ENCODE measurements at places on chromosomes 13 and 19.

DNA sequence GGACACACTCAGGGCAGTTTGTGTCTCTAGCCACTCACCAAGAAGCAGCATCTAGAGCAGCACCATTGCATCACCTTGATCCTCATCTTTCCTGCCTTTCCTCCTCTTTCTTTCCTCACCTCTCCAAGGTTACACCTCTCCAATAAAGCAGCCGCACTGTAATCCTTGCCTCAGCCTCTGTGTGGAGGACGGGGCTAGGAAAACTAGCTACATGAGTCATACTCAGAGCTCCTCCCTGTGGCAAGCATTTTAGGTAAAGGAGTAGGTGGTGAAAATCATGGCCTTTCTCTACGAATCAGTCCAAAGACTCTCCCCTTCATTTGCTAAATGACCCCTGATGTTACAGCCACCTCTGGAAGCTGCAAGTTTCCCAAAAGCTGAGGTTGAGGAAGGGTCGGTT is 108.9 kb downstream of the DNAJC15 start:
- DNase-seq, result no peak

DNA sequence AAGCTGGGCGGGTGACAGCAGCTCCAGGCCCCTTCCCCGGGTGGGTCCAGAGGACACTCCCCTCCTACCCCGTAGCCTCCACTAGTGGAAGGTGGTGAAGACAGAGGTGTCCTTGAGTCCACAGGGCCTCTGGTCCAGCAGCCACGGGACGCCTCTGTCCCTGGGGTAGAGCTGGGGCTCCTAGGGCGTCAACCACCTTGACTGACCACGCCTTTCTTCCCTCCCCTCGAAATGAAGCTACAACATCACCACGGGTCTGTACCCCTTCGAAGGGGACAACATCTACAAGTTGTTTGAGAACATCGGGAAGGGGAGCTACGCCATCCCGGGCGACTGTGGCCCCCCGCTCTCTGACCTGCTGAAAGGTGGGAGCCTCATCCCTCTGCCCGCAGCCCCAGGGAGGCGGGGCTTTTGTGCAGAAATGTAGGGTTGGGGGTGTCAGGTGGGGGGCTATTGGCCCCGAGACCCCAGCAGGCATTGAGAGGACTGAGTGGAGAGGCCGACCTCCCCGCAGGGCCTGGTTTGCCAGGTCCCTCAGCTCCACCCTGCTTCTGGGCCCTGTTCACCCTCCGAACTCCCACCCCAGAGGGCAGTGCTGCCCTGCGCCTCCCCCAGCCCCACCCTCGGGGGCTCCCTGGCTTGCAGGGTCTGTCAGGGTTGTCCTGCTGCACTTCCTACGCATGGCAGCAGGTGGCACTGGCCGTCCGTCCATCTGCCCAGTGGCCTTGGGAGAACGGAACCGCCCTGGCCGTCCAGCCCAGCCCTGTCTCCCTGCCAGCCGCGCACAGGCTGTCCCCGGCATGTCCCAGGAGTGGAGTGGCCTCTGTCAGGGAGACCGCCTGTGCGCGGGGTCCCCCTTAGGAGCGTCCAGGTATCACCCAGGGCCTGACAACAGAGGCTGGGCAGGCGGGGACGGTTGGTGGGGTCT is 15.7 kb downstream of the STK11 start:
- peak; percentile 61 for DNase-seq

- no peak for DNase-seq
Measured at GRCh38 chr13:32737111-32737571, 150.9 kb downstream of the PDS5B start.

DNA sequence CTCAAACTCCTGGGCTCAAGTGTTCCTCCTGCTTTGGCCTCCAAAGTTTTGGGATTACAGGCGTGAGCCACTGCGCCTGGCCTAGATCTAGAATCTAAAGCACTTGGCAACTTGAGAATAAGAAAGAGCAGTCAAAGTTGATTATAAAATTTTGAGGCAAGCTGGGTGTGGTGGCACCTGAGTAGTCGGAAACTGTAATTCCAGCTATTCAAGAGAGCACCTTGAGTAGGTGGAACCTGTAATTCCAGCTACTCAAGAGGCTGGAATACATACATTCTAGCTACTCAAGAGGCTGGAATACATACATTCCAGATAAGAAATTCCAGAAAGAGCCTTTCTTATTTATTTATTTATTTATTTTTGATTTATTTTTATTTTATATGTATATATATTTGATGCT is 8.3 kb upstream of the NAA16 start:
- no peak for DNase-seq

DNA sequence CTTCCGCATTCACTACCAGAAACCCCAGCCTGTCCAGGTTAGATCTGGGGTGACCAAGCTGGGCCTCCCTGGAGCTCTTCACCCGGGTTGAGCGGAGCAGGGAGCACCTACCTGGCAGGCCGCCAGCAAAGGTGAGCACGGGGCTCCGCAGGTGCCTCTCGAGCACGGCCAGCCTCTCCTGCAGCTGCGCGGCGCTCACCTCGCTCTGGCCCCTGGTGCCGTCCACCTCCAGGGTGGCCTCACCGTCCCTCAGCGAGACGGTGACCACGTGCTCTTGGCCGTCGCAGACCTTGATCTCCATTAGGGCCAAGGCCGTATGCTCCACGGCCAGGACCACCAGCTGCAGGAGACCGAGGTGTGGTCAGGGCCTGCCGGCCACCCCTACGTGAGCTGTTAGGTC is 42.0 kb downstream of the GAS6 start:
- no peak for DNase-seq

GRCh38 chr19:7872306-7873204 is 1.6 kb downstream of the PRR36 start:
- no peak for DNase-seq

- DNase-seq, result peak; percentile 77
Measured at GRCh38 chr19:10390652-10391286, 10.4 kb upstream of the TYK2 start.

- no peak for DNase-seq
Measured at GRCh38 chr13:103078158-103078557, 11.9 kb upstream of the SLC10A2 start.

- DNase-seq, result no peak
Measured at GRCh38 chr13:42603571-42603970, 29.6 kb downstream of the TNFSF11 start.

DNA sequence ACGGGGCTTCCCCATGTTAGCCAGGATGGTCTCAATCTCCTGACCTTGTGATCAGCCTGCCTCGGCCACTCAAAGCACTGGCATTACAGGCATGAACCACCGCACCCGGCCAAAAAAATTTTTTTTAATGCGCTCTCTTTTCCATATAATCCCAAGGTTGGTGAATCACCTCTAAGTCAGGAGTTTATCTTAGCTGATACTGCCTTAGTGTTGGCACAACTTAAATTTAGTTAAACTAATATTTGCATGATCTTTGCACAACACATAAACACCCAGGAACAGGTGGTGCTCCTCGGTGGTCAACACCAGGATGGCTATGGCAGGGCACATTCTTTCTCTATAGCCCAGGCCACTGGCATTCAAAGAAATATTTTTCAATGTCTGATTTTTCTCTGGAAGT is 24.1 kb upstream of the PSG7 start:
- DNase-seq, result no peak

GRCh38 chr19:45976178-45976577 is 2.5 kb upstream of the NOVA2 start:
- DNase-seq, result no peak

DNA sequence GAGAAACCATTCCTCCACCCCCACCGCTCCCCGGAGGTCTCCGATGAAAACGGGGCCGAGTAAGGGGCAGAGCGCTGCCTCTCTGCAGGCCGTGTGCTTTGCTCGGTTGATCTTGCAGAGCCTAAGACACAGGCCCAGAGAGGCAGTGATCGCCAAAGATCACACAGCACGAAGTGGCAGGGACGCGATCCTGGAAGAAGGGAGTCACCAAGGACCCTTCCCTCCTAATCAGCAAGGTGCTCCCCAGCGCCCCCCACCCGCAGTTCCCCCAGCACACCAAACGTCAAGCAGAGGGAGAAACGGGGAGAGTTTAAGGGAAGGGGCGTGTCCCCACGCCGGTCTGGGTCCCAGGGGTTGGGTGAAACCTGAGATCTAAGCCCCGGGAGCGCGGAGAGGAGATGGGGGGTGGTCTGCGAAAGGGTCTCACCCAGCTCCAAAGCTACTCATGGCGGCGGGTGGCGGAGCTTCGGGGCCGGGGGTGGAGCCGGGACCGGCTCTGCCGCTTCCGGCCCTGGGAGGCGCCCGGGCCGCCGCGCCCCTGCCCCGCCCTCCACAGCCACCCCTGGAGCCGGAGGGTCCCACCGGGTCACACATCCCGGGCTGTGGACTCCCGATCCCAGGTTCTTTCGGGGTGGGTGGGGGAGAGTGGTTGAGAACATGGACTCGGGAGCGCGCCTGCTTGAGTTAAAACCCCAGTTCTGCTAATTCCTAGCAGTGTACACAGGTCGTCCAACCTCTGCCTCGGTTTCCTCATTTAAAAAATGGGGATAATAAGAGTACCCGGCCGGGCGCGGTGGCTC is at the start of gene EML2:
Gene EML2, minus strand, starts transcription at position 468 of the 800 bp plus-strand sequence. Its CDS starts 21 bp downstream, at position 447.
- peak; percentile 47 for DNase-seq

- no peak for DNase-seq
Measured at GRCh38 chr13:53207556-53207955, 178.9 kb downstream of the OLFM4 start.

DNA sequence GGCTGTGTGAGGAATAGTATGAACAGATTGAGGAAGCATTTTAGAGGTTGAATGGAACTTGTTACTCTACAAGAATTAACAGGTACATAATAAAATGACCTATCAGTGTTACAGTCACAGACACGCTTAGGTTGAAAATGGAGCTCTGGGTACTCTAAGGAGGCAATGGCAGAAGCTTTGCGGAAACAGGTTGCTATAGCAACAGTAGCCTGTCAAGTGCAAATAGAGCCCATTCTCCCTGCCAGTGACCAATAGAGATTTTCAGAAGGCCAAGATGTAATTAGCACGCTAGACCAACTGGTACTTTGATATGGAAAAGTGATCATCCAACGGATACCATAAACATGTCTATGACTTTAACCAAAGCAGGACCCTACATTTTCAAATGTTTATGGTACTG is 148.5 kb upstream of the FREM2 start:
- no peak for DNase-seq

DNA sequence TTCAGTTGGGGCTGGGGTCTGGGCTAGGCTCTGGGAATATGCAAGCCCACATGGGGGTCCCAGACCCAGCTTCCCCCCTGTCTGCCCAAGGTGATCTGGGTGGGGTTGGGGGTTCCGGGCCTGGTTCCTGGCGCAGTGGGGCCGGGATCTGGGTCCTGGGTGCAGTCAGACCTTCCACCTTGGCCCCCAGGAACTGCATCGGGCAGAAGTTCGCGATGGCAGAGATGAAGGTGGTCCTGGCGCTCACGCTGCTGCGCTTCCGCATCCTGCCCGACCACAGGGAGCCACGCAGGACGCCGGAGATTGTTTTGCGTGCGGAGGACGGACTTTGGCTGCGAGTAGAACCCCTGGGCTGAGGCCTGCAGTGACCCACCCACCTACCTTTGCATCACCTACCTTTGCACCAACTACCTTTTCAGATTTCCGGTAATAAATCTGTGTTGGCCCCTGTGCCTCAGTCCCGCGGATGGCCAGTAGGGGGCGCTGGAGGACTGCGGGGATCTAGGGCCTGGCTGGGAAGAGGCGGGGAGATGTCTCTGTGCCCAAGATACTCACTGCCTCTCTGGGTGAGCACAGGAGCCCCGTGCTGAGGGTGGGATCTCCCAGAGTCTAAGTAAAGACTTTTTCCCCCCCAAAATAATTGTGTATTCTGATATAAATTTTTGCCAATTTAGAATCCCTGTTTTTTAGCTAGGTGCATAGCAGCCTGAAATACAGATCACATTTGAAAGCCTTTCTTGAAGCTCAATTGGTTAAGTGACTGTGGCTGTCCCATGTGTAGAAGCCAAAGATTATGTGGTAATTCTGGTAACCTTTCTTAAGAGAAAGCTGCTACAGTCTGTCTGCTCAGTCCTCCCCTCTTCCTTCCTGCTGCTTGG is 11.5 kb upstream of the CYP4F3 start:
- peak; percentile 30 for DNase-seq

- DNase-seq, result no peak
Measured at GRCh38 chr13:24355103-24355502, 45.7 kb downstream of the C1QTNF9 start.

GRCh38 chr13:67223024-67223423 is 7.1 kb downstream of the PCDH9 start:
- DNase-seq, result no peak

GRCh38 chr13:50419896-50420295 is 404.7 kb downstream of the KCNRG start:
- DNase-seq, result no peak

DNA sequence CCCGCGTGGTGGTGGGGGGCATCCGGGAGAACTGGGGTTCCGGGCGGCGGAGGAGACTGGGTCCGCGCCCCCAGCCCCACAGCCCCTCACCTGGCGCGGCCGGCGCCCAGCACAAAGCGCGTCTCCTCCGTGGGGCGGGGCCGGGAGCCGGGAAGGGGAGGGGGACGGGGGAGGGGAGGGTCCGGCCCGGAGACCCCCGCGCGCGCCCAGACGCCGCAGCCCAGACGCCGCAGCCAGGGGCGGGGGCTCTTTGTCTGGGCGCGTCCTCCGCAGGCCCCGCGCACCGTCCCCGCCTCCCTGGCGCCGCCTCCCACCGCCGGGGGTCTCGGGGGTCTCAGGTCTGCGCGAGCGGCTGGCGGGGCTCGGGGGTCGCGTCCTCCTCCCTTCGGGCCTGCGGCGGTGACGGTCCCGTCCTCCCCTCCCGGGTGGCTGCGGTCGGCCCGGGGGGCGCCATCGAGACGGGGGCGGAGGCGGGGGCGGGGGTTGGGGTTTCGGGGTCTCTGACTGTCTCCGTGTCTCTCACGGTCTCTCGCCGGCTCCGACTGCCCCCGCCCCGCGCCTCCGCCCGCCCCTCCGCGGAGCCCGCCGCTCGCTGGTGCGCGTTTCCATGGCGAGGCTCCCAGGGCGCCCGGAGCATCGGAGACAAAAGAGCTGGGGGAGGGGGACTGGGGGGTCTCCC is at the start of gene PLPPR3:
Gene PLPPR3, minus strand, starts transcription at position 131 of the 679 bp plus-strand sequence. CDS start 396 bp downstream, outside the sequence.
- peak; percentile 55 for DNase-seq

DNA sequence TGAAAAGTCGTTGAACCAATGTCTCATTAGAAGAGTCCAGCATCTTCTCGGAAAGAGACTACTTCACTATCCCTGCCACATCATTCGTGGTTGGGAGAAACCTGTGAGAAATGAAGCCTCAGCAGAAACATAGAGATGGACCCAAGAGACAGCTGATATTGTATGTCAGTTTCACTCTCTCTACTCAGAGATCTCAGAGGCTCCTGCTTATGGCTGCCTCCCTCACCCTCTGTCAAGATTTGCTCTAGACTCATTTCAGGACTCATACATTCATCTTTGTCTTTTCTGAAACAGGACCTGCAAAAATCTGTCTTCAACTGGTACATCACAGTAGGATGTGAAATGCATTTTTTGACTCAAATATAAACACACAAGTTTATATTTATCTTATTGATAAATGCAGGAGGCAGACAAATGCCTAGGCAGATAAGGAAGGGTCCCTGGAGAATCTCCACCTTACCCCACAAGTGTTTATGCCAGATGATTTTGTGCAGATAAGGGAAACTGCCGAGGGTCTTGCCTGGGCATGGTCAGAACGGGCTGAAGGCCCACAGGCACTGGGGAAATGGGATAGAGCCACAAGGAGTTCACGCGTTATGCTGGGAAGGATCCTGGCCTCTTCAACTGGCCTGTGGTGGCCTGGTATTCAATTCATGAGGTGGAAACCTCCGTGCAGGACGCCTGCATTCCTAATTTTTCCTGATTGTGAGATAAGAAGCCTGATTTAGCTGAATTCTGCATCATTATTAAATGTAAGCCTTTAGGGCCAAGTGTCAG is 1834.0 kb upstream of the PCDH20 start:
- DNase-seq, result no peak

GRCh38 chr19:58381460-58382212 is 806 bp upstream of the ZNF837 start:
- no peak for DNase-seq

- no peak for DNase-seq
Measured at GRCh38 chr13:75959861-75960481, 323.8 kb downstream of the LMO7 start.

GRCh38 chr13:80923907-80924306 is 583.0 kb upstream of the SPRY2 start:
- no peak for DNase-seq

Data from neural crest cell (in vitro differentiated cells).